ENCODE measurements at places on chromosomes 6 and 20. TPM values are rescaled to one million over a fixed set of nuclear protein-coding genes. Genes with fewer than 3 reads are reported as not detected.

Gene GNRH2
- 0.50 TPM for total RNA-seq

Gene MOCS1
- total RNA-seq: 17.9 TPM

Gene CLIC5
- not detected for total RNA-seq

Gene RRBP1
- total RNA-seq: 377 TPM

Gene TUBB2B
- total RNA-seq: 4.1 TPM

Gene HSD17B8
- total RNA-seq: 11.6 TPM

Gene C6orf118
- not detected for total RNA-seq

Gene NOTCH4
- total RNA-seq: 1.3 TPM

Gene ABHD16B
- total RNA-seq: not detected

Gene DACT2
- total RNA-seq: not detected

Gene CCN6
- not detected for total RNA-seq

Gene IL17F
- total RNA-seq: not detected

Gene CASS4
- total RNA-seq: 12.4 TPM

Gene OR2J3
- total RNA-seq: not detected

Gene PBOV1
- not detected for total RNA-seq

Gene HLA-DQB1
- total RNA-seq: not detected

Gene PACSIN1
- 0.15 TPM for total RNA-seq

Gene WFDC10A
- not detected for total RNA-seq

Gene COL9A3
- 0.15 TPM for total RNA-seq

Gene RTEL1
- 12.2 TPM for total RNA-seq

Gene BPI
- not detected for total RNA-seq

Gene CRISP3
- not detected for total RNA-seq

Gene IL17A
- total RNA-seq: not detected

Gene BMP6
- total RNA-seq: 1.3 TPM

Gene PI3
- not detected for total RNA-seq

Gene DEFB118
- total RNA-seq: not detected

Gene SLC17A3
- not detected for total RNA-seq

Gene COL11A2
- 0.15 TPM for total RNA-seq

Gene HTR1B
- total RNA-seq: 0.15 TPM

Gene RPS6KA2
- 60.4 TPM for total RNA-seq

Gene SNAP91
- total RNA-seq: not detected

Gene C6orf132
- 0.29 TPM for total RNA-seq

Gene RNF39
- total RNA-seq: not detected

Gene HNF4A
- total RNA-seq: not detected

Gene CTAGE9
- not detected for total RNA-seq

Gene KHDC1L
- not detected for total RNA-seq

Gene PAX1
- not detected for total RNA-seq

Gene KIAA1586
- 14.4 TPM for total RNA-seq

Gene APCDD1L
- total RNA-seq: 17.5 TPM

Gene RALGAPA2
- total RNA-seq: 7.9 TPM

Gene KHDRBS2
- total RNA-seq: not detected

Gene RNF182
- 3.8 TPM for total RNA-seq

Gene MCHR2
- not detected for total RNA-seq

Gene ADAM33
- total RNA-seq: 136 TPM

Gene TMEM217
- total RNA-seq: 1.8 TPM

Gene BPIFB3
- total RNA-seq: not detected

Gene FKBP1C
- total RNA-seq: 0.17 TPM

Gene SLC22A3
- 0.58 TPM for total RNA-seq
